ENCODE measurements at places on chromosomes 2 and 18. TPM values are rescaled to one million over a fixed set of nuclear protein-coding genes. Genes with fewer than 3 reads are reported as not detected.

The SULT1C4 gene
- total RNA-seq = 2.9 TPM

GRCh38 chr18:24540896-24541295 lies 80.5 kb downstream of the HRH4 start:
- no peak for ATAC-seq

- ATAC-seq = no peak
Measured at GRCh38 chr2:149473521-149473920, 114.1 kb downstream of the MMADHC start.

The IL37 gene
- not detected for total RNA-seq

The TMEM182 gene
- total RNA-seq = 9.3 TPM

The PROKR1 gene
- 0.26 TPM for total RNA-seq

DNA sequence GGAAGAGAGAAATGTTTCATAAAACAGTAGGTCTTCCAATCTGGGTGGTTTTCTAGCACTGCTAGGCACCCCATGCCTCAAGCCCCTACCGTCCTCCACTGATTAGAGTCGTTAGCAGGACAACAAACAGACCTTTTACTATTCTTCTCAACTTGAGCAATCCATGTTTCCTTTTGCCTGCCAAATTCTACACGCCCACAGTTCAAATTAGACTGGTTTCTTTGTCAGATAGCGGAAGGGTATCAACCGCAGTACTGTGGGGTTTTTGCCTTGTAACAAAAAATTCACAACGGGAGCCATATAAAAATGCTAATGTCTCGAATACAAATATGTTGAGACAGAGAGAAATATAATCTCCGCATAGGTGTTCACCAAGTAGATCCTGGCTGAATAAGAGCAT lies 59.9 kb downstream of the VIT start:
- ATAC-seq = no peak

GRCh38 chr2:71494523-71495155 lies 41.3 kb downstream of the DYSF start:
- ATAC-seq = no peak

The THSD7B gene
- total RNA-seq = 0.31 TPM

GRCh38 chr2:128469203-128469602 lies 150.5 kb upstream of the HS6ST1 start:
- no peak for ATAC-seq

The REG3A gene
- 0.54 TPM for total RNA-seq

The HAUS1 gene
- 42.4 TPM for total RNA-seq

DNA sequence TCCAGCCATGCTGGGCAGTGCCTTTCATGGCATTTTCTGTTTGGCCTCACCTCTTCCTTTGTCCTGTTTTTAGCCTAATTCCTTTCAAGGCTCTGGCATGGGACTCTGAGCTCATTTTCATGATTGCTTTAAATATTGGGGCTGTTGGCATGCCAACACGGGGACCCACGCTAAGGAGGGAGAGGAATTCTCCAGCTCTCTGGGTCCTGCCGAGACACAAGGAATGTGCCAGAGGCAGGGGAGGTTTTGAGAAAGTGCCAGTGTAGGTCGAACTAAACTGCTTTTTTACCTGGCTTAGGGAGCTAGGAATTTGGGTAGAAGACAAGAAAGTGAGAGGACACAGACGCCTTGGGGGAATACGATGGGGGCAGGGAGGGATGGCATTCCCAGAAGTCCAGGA lies 42.3 kb downstream of the RPL37A start:
- ATAC-seq = no peak
